Forelimb muscle (tissue), 1 donor: ENCODE measurements at places on chromosomes 7 and 10.
A peak's percentile ranks its signal among the peaks of the same experiment; 100 is the strongest.

DNA sequence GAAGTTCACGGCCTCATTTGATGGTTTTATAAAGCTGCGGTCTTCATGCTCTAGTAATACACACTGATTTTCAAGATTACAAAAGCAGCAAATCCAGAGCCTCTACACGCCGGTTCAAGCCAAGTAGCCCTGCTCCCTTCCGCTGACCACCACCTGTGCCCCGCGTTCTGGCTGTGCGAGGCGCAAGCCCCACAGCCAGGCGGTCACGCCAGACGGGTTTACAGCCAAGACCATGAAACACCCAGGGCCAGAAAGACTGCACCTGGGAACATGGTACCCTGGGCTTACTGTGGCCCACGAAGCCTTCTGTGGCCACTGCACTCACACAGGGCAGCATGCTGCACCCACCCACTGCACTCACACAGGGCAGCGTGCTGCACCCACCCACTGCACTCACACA is 33.6 kb downstream of the GPER1 start:
- no peak for DNase-seq

- DNase-seq: no peak
Measured at GRCh38 chr7:8134089-8134733, 127.8 kb downstream of the ICA1 start.

GRCh38 chr10:49172061-49172776 is 16.0 kb downstream of the TMEM273 start:
- no peak for DNase-seq

DNA sequence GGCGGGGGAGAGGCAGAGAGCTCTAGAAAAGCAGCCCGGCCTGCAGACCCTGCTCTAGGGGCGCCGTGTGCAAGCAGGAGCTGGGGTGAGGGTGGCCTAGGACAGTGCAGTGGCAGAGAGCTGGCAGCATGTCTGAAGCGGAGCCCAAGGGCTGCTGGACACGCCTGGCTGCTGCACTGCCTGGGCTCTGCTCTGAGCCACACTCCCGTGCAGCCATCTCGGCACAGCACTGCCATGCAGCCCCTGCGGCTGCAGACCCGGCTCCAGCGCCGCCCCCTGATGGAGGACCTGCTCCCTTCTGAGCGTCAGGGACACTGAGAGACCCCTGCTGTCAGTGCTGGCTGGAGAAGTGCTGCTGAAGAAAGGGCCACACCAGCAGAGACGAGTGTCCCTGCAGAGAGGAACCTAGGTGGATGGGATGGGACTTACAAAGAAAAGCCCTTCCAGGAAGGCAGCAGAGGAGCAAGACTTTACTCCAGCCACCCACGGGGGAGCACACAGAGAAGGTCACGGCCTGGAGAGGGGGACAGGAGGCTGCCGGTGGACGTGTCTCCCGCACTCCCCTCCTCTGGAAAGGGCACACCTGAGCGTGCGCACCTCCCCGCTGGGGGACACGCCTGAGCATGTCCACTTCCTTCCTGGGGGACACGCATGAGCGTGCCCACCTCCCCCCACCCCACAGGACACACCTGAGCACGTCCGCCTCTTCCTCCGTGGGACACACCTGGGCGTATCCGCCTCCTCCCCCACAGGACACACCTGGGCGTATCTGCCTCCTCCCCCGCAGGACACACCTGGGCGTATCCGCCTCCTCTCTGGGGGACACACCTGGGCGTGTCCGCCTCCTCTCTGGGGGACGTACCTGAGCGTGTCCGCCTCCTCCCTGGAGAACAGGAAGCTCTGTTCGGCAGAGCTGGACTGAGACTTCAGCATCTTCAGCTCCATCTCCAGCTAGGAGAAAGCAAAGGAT is 252.9 kb downstream of the MAD1L1 start:
- no peak for DNase-seq

DNA sequence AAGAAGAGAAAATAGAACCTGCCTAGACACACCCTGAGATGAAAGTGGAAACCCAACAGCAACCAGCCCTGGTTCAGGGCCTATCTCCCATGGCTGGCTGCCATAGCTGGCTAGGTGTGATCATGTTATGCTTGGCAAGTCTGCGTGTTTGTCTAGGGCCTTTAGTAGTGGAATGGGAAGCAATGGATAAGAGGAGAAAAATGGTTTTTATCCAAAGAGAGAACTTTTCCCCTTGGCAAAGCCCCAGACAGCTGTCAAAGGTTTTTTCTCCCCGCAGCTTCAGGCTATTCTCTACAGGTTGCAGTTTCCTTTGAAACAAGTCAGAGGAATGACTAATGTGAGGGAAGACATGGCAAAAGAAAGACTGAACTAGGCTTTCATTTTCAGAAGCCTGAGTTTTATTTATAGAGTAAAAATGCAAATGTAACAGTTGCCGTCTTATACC is 161.5 kb downstream of the SEMA3D start:
- no peak for DNase-seq

DNA sequence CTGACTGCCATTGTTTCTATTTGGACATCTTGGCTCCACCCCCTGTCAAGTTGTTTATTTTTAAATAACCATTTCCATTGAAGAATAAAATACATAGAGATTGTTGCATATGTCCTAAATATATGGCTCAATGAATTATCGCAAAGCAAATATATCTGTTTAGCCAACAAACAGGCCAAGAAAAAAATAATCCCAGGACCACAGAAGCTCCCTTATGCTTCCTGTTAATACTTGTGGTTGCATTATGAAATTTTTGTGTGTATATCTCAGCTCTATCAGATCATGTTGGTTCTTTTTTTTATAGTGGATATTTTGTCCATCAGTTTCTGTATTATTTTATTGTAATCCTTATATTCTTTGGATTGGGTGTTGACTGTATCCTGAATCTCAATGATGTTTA is 53.4 kb upstream of the CYP2C8 start:
- no peak for DNase-seq

- no peak for DNase-seq
Measured at GRCh38 chr7:125241548-125241947, 311.9 kb upstream of the POT1 start.

DNA sequence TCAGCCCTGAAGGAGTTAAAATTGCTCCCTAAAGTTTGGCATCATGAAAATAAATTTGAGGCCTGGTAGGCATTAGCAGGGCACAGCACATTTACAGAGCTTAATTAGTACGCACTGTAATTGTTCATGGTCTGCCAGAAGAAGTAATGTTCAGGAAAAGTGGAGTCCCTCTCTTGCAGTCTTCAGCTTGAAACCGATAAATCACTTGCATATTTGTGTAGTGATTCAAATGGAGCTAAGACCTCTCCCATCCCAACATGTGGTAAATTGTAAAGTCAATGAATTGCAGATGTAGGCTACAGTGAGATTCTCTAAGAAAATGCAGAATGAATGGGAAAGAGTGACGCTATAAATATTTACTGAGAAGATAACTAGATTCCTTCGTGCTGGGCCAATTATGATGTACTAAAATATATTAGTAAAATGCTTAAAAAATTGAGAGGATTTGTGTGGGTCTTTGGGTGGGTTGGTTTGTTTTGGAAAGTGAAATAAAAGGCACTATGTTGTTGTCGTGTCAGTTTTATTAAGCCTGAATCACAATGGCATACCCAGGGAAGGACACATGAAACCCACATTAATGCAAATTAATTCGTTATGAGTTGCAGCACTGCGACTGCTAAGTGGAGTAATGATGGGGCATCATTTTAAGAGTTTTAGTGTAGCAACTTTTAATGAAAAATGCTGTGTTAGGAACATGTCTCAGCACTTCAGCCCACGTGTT is 8.4 kb downstream of the TCF7L2 start:
- DNase-seq: peak; percentile 84

- no peak for DNase-seq
Measured at GRCh38 chr10:116237260-116237659, 35.7 kb downstream of the GFRA1 start.

DNA sequence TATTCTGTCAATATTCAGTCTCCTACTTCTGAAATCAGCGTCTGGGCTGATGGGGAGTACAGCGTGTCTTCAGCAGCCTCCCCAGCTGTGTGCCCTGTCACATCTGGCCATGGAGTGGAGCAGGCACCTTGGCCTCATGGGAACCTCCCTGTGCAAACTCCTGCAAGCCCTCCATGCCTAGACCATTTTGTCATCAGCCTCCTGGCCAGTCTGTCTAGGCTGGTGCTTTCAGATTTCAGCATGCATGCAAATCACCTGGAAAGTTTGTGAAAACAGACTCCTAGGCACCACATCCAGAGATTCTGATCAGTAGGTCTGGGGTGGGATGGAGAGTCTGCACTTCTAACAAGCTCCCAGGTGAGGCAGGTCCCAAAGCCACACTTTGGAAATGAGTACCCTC is 26.2 kb upstream of the CCSER2 start:
- DNase-seq: no peak

DNA sequence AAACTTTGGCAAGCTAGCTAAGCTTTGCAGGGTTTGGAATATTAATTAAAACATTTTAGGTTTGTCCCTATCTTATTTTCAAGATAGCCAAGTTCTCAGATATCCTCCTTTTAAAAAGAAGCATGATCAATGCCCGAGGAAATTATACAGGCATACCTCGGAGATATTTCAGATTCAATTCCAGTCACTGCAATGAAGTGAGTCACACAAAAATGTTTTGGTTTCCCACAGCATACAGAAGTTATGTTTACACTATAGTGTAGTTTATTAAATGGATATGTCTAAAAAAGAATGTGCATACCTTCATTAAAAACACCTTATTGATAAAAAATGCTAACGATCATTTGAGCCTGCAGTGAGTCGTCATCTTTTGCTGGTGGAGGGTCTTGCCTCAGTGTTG is 382.9 kb upstream of the NPVF start:
- no peak for DNase-seq

DNA sequence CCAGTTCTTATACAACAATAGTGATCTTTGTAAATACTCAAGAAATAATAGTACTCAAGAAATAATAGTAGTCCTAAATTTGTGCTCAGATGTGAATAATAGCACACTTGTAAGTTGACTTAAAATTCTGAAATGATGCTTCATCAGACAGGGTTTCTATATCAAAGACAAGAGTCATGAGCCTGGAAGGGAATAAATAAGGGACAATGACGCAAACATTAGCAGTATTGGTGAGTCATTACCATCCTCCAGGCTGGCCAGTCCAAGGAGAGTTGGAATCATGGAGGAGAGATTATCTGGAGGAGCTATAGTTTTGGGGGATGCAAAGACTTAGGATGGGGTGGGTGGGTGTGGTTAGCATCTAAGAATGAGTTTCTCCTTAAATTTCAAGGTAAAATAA is 6.1 kb upstream of the SH3PXD2A start:
- DNase-seq: no peak

GRCh38 chr10:124978376-124978725 is 36.4 kb downstream of the ZRANB1 start:
- DNase-seq: no peak

DNA sequence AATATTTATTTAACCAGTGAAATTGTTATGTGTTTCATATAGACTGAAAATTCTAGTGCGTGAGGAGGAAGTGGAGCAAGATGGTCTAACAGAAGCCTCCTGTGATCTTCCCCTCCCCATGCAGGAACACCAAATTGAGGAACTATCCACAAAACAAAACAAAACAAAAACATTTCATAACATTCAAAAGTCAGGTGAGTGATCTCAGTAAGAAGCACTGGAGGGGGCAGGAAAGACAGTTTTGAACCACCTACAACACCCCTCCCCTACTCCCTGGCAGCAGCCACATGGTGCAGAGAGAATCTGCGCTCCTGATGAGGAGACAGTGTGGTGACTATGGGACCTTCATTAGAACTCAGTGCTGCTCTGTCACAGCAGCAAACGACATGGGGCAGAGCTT is 221.9 kb upstream of the SEMA3C start:
- no peak for DNase-seq

- DNase-seq: no peak
Measured at GRCh38 chr10:129774736-129775401, 189.2 kb downstream of the EBF3 start.

DNA sequence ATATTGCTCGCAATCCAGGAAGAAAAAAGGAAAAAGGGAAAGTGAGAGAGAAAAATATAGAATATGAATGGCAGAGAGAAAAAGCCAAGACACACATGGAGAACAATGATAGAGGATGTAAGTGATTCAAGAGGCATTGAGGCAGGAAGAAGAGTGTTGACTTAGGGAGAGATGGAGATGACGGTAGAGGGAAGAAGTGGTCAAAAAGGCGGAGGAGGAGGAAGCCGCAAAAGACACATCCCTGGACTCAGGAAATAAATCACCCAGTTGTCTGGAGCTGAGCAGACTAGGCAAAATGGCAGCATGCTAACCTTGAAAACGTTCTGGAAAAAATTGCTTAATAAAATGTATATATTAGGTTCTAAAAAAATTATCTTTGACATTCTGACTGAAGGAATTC is 17.7 kb upstream of the GPR37 start:
- no peak for DNase-seq

DNA sequence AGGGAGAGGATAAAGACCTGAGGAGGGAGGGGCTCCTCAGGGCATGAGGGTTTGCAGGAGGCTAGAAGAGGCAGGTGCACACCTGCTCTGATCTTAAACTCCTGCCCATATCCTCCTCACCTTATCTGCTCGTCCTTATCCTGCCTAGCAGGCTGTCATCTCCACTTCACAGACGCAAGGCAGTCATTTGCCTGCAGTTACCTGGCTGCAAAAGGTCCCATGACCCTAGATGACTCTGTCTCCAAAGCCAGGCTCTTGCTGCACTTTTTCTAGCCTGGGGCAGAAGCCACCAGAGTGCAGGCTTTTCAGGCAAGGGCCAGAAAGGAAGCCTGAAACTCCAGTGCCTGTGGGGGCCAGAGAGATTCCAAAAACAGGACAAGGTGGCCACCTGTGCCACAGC is 1.7 kb upstream of the ZNF853 start:
- no peak for DNase-seq

DNA sequence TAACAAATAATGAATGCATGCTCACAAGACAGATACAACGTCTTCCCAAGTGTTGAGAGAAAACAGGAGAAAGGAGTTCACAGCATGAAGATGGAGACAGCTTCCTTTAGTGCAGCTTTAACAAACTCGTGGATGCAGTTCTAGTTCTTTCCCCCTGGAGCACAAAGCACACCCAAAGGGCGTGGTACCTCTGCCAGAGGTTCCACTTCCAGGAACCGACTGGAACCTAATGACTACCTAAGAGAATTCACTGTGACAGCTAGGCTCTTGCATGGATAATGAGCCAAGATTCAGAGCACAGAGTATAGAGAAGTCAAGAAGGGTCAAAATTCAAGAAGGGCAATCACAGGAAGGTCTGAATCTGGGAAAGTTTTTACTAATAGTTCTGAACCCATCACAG is 673.2 kb downstream of the XPNPEP1 start:
- DNase-seq: no peak

GRCh38 chr7:5532536-5533335 is 109.1 kb upstream of the TNRC18 start:
- DNase-seq: no peak

- DNase-seq: no peak
Measured at GRCh38 chr10:57818522-57818921, 449.2 kb downstream of the IPMK start.

- no peak for DNase-seq
Measured at GRCh38 chr10:45548068-45548467, 124.5 kb downstream of the ZFAND4 start.

GRCh38 chr10:88659725-88660597 is 4.3 kb upstream of the LIPF start:
- no peak for DNase-seq

- no peak for DNase-seq
Measured at GRCh38 chr10:51340845-51341610, 266.7 kb downstream of the PRKG1 start.
